EL (cell line): ENCODE measurements at places on chromosomes 5 and 9.

DNA sequence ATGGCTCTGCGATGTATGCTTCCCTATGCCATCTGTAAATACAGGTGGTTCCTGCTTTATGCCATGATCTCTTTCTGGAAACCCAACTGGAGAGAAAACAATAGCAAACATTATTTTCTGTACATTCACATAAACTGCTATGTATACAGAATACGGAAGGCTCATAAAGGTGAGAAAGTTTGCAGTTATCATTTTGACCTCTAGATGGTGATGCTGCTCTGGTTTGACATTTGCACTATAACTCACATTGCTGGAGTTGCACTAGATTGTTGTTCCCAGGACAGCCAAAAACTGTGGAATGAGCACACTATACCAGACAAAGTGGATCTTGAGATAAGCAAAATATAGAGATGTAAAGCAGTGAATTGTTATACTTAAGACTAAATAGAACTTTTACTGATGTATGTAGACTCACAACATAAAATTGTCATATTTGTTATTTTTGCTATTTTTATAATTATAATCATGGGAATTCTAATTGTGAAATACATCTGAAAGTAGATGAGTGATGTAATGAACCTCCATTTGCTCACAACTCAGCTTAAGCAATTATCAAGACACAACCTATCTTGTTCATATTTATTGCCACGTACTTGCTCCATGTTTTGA is 246.5 kb downstream of the PTPRD start:
- no peak for DNase-seq

DNA sequence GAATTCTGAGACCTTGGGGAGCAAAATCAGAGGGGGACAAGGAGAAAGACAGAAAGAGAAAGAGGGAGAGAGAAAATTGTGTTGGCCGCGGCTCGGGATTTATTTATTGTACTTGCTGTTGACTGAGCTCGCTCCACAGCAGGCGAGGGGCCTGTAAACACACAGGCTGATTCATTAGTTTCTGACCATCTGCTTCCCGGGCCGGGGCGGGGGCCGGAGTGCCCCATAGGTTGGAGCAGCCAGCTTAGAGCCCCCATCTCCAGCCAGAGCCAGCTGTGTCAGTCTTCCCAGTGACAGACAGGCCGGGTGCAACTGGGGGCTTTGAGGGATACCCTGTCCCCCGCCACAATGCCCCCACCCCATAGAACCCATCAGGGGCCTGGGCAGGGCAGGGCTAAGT is 30.9 kb downstream of the NTNG2 start:
- DNase-seq, result no peak

GRCh38 chr9:134982311-134982710 is 64.6 kb upstream of the FCN1 start:
- no peak for DNase-seq

- DNase-seq, result no peak
Measured at GRCh38 chr5:134714120-134714519, 24.2 kb upstream of the CAMLG start.

DNA sequence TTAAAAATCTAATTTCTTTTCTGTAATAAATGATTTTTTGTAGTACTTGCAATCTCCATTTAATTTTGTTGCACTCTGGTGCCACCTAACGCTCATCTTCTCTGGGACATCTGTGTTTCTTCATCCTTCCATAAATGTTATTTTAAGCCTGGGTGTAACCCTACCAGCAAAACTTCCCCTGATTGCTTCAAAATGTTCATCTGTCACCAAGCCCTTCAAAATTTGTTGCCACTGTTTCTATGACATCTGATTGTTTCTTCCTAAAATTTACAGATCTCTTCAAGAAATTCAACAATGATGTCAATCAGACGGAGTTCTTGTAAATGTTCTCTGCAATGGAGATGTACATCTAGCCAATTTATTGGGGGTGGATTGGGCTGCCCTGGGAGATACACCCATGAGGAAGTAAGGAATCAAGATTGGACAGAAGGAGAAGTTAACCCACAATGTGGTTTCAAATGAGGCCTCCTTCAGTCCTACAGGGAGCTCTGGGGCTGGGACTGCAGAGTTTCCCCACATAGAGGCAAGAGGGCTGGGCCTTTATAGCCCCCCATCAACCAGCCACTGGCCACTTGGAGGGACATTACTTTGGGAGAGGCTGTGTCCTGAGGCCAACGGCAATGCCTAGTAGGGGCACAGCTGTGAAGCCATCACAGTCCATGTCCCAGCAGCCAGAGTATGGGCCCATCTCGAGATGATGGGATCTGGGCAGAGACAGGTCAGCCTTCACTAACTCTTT is 23.3 kb downstream of the MCTP1 start:
- peak; percentile 22 for DNase-seq

DNA sequence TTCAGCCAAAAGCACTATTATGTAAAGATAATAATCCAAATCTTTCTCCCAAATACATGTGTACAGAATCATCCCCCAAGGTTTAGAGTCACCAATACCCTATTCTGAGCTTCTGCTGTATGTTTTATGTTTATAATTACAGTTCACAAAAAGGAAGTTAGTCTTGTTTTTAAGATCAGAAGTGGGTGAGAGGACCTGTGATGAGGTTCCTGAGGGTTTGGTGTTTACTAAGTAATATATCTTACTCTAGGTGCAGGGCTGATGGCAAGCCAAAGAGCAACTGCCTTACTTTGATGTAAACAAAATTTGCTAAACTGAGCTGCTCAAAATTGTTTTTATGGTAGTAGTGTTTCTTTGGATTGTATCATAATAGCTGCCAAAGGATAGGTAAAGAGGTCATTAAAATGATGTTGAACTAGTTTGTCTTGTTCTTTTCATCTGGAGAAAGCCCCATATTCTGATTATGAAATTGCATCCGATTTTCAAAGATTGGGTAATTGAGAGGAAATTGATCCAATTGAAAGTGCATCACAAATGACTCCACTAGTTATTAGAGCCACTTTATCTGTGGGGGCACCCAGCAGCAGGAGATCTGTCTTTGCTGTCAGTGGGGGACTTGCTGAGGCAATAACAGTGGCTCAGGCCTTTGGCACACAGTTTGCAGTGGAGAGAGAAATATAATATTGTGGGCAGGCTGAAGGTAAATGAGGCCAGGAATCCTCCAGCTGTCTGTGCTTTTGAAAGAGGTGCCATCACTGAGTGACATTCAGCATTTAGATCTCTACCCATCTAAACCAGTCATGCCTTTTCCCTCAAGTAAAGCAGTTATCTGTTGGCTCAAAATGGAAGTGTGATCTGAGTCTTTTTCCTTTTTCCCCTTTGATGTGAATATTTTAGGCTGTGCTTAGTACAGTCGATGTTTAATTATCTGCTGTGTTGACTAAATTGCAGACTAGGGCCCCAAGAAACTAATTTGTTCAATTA is 14.1 kb downstream of the TRIM32 start:
- DNase-seq, result no peak

DNA sequence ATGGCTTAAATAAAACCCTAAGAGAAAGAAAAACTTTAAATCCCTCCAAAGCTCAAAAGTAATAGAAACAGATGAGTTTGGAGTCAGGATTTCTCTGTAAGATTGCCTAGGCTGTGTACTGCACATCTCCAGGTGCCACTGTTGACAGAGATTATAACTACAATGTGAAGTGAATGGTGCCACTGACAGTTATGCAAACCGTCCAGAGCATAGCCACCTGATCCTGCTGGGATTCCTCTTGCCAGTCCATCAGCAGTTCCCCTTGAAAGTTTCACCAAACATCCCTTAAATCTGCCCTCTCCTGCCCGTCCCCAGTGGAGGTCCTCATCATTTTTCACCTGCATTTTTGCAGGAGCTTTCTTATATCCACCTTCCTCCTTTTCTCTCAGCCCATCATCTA is 42.5 kb downstream of the FXN start:
- DNase-seq, result no peak

DNA sequence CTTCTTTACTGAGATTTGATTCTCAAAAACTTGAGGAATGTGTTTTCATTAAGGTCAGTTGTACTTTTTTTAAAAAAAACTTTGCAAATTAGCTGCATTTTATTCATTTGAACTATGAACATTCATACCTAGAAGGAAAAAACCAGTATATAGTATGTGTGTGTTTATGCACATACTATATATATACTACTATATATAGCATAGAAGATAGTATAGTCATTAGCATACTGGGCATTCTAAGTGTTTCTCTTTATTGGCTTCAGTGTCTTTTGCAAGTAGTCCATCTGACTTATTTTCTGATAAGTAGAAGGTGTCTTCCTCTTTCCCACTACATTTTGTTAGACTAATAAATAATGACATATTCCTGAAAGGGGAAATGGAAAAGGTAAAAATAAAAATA is 33.0 kb downstream of the ELOVL7 start:
- DNase-seq, result no peak

DNA sequence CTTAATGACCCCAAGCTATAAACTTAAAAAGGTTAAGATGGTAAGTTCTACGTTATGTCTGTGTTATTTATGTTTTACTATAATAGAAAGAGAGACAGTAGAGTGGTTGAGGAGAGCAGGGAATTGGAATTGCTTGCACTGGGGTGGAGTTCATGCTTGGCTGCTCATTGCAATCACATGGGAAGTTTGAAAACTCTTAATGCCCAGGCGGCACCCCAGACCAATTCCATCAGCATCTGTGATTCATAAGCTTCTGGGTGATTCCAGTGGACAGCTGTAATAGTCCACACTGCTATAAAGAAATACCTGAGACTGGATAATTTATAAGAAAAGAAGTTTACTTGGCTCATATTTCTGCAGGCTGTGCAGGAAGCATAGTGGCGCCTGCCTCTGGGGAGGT is 323.9 kb upstream of the MSX2 start:
- no peak for DNase-seq

DNA sequence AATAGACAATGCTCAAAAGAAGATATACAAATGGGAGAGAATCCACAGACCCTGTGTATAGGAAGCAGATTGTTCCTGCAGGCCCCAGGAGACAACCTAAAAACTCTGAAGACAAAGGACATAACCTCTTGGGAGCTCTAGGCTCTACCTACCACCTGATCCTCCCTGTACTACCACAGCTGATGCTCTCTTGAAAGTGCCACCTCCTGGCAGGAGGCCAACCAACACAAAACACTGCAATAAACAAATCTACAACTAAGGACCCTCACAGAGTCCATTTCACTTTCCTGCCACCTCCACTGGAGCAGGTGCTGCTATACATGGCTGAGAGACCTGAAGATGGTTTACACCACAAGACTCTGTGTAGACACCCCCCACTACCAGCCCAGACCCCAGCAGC is 49.0 kb downstream of the STARD4 start:
- no peak for DNase-seq

DNA sequence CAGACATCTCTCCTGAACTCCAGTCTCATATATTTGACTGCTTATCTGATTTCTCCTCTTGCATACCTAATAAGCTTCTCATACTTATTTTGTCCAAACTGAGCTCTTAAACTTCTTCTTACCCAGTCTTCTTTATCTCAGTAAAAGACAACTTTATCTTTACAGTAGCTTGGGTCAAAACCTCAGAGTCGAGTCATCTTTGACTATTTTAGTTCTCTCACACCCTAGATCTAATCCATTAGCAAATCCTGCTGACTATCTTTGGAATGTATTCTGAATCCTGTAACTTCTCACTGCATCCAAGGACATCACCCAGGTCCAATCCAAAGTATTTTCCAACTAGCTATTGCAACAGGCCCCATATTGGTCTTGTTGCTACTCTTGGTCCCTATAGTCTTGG is 11.8 kb upstream of the JAK2 start:
- DNase-seq, result no peak

GRCh38 chr5:169876386-169876785 is 103.9 kb downstream of the INSYN2B start:
- peak; percentile 37 for DNase-seq

GRCh38 chr5:150723845-150724244 is 23.0 kb upstream of the RBM22 start:
- DNase-seq, result no peak

- no peak for DNase-seq
Measured at GRCh38 chr5:34675857-34676256, 19.7 kb downstream of the RAI14 start.

DNA sequence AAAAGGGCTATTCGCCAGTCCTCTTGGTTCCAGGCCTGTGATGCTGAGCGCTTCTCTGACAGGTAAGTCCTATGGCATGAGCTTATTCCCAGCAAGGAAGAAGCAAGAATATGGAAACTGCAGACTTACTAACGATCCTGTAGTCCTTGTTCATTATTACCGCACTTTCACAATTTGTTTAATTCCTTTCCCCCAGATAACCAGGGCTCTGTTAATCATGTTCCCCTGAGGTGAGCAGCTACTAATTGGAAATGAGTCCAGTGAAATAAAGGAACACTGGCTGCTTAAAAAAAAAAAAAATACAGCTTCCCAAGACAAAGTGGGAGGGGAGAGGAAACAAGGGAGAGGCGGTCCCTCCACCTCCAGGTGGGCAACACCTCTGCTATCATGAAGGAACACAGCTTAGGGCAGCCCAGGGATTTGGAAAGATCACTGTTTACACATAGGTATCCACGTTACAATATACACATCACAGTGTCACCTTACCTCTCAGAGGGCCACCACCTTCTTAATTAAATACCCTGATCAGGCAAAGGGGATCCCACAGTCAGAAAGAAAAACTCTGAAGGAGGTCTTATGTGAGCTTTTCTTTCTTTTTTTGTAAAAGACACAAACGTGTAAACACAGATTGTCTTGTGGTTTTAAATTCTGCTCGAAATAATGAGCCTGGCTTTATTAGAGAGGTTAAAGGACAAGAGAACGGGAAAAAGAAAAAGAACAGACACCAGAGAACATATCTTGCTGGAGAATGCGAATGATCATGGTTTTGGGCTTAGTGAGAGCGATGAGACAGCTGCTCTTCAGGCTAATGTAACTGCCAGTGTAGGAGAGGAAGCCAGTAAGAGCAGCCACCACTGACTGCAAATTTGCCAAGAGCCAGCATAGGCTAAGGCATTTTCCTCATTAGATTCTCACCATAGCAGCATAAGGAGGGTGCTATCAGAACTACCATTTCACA is 258.6 kb downstream of the CRB2 start:
- DNase-seq, result no peak

GRCh38 chr5:84637662-84638375 is 253.1 kb upstream of the EDIL3 start:
- DNase-seq, result no peak

DNA sequence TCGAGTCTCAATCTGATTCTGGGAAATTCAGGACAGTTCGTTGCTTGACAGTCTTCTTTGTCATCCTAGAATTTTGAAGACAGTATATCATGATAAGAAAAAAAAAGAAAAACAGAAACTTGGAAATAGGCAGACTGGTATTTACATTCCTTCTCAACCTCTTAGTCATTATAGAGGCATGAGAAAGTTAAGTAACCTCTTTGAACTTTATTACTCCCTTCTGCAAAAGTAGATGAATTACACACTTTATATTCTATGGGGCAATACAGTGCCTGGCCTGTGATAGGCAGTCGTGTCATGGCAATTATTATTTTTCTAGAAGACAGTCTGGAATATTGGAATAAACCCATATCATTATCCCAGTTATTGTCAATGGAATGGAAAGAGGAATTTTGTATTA is 828.9 kb downstream of the TLR4 start:
- peak; percentile 44 for DNase-seq

- no peak for DNase-seq
Measured at GRCh38 chr9:94445863-94446262, 109.0 kb upstream of the PCAT7 start.

- no peak for DNase-seq
Measured at GRCh38 chr5:135501965-135502364, 33.8 kb downstream of the NEUROG1 start.
